ENCODE measurements at places on chromosomes 5 and 9. TPM values are rescaled to one million over a fixed set of nuclear protein-coding genes. Genes with fewer than 3 reads are reported as not detected.
A peak's percentile ranks its signal among the peaks of the same experiment; 100 is the strongest.

GRCh38 chr5:74457876-74458275, 182.7 kb downstream of the ENC1 start:
- DNase-seq = no peak

GRCh38 chr9:128457207-128457606, 1.4 kb downstream of the ODF2 start:
- no peak for DNase-seq

- no peak for DNase-seq
These were observed 9.6 kb downstream of the LRRC8A start for GRCh38 chr9:128891321-128892220.

GRCh38 chr5:32707418-32707997, 3.6 kb upstream of the NPR3 start:
- DNase-seq = peak; percentile 36

DNA sequence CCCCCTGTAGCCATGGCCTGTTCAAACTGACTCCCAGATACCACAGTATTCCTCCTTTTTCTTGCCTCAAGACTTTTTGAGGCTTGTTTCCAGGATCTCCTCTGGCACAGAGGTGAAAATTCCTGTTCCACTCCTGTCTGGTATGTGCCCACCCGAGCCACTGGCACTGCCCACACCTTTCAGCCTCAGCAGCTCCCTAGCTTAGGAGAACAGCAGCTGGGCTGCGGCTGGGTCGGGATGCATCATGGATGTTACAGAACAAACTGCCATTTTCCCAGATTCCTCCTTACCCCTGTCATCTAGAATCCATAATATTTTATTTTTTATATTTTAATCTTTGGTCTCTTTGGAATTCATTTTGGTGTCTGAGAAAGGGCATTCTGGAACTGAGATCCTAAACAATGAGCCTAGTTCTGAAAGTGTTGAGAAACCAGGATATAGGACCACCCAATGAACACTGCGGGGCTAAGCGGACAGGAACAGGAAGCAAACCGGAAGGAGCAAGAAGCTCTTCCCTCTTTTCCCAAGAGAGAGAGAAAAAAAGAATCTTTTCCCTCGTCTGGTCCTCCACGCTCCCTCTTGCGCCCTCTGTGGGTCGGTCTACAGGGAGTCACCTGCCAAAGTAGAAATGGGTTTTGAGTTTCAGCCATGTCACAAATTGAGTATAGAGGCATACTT, 12.5 kb downstream of the OR2S2 start:
- DNase-seq = peak; percentile 63

- no peak for DNase-seq
These were observed 135.6 kb downstream of the DOCK2 start for GRCh38 chr5:169772688-169773087.

DNA sequence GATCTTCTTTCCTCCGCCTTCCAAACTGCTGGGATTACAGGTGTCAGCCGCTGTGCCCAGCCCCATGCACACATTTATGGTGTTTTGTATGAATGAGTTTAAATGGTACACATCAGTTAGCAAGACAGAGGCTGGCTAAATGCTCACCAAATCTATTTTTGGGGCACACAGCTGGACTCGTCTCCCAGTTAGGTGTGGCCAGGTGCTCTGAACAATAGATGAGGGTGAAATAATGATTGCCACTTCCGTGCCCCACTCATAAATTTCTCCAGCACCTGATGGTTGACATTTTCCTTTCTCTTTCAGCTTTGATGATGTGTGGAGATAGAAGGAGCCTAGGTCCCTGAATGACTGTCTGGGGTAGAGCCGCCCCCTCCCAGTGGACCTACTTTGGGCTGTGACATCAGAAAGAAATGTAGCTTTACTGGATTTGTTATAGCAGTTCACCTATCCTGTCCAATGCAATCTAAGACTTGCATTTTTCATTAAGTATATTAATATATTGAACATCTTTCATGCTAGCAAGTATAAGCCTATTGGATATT, 8.6 kb upstream of the RAPGEF1 start:
- peak; percentile 97 for DNase-seq

- peak; percentile 25 for DNase-seq
These were observed 128.2 kb upstream of the NFIB start for GRCh38 chr9:14441976-14442651.

DNA sequence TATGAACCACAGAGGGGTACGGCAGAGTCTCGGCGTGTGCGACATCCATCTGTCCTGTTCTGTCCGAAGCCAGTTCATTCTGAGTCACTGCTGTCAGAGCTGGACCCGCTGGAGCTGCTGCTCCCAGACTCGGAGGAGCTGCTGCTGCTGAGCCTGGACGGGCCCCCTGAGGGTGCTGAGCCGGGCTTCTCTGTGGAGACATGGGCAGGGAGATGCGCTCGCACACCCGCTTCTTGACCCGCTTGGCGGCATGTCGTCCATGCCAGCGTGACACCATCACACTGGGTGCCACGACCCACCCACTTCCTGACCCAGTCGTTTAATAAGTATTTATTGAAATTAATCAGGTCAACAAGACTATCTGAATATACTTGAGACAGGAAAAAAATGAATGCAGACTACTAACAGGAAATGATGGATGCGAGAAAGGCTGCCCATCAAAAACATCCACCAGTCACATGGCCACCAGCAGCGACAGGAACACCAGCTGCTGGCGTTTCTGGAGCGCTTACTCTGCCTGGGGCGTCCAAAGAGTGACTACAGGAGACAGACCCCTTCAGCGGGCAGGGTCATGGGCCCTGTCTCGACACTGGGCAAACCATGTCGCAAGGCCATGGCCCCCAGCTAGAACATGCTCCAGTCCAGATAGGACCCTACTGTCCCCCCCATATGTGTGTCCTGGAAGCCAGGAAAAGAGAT, 8.4 kb downstream of the BRD3OS start:
- DNase-seq = no peak

DNA sequence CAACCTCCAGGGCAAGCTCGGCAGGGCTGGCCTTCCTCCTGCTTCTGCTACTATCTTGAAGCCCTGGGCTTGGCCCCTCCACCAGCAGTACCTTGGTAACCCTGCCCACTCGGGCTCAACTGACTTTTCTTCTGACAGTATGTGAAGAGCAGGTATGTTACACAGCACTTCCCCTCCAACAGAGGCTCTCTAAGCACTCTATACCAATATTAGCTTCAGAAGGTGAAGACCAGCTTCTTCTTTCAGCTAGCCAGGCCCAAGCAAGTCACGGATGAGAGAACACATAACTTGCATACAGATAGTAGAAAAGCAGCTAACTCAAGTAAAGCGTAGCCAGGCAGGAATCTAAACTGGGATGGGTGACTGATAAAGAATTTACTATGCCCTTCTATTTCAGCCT, 64.3 kb downstream of the FEM1C start:
- no peak for DNase-seq

- DNase-seq = no peak
These were observed 117.8 kb downstream of the PTTG1 start for GRCh38 chr5:160539431-160539830.

DNA sequence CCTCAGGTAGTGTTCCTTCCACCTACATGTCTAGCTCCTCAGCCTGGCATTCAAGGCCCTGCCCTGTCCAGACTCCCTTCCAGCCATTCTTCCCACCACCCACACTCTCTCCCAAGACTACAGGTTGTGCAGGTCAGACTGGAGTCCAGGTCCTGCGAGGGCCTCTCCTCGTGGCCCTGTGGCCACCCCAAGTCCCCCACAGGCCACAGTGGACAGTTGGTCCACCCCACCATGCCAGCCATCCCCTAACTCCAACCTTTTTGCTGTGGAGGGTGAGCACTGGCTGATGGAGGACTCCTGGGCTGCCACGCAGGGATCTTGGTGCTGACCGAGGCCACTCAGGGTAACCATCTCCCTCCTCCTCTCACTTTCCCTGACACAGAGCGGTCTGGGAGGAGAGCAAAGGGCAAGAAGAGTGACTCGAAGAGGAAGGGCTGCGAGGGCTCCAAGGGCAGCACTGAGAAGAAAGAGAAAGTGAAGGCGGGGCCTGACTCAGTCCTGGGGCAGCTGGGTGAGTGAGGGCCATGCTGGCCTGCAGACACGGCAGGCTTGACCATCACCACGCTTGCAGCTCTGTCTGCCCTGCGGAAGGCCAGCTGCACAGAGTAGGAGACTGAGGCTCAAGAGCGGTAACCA, 51.0 kb downstream of the JADE2 start:
- DNase-seq = no peak

- DNase-seq = no peak
These were observed 42.6 kb downstream of the CSF1R start for GRCh38 chr5:150043657-150044328.

- DNase-seq = no peak
These were observed 2.5 kb downstream of the TJP2 start for GRCh38 chr9:69176471-69177171.

DNA sequence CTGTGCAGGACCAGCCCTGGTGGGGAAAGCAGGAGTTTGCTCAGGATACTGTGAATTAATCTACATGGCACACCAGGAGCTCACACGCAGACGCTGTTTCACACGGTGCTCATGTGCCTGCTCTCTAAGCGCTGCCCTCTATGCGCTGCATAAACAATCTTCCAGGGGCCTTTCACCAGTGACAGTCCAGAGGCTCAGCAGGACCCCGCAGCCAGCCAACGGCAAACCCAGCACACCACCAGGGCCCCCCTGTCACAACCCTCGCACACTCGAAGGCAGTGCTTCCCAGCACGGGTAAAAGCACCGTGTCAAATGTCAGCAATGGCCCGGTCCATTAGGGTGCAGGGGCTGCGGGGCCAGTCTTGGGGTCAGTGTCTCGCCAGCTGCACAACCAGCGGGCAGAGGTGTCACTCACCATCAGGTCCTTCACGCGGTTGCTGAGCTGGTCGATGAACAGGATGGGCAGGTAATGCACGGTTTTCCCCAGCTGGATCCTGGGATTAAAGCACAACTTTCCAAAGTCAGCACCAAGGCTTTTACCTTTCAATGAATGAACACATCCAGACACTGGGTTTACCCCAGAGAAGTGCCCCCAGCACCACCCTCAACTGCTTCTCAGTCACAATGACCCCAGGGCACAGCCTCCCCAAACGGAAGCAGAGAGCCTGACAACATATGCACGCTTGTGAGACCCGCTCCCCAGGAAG, 7.3 kb downstream of the CLPTM1L start:
- no peak for DNase-seq

GRCh38 chr5:59187857-59188256, 605.0 kb downstream of the RAB3C start:
- DNase-seq = no peak

DNA sequence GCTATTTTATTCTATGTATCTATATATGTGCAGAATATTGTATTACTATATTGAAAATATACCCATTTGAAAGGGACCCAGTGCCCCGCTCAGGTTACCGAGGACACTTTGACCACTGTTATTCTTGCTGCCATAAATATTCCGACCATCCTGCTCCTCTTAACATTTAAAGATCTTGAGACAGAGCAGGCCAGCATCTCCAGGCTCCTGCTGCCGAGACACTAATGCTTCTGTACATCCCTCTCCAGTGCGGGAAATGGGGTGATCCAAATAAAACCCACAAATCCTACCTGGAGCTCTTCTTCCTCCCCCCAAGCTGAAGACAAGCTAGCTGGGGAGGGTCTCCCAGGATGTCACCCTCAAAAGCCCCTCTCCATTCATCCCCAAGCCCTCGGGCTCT, 3.9 kb downstream of the SH3PXD2B start:
- DNase-seq = no peak

DNA sequence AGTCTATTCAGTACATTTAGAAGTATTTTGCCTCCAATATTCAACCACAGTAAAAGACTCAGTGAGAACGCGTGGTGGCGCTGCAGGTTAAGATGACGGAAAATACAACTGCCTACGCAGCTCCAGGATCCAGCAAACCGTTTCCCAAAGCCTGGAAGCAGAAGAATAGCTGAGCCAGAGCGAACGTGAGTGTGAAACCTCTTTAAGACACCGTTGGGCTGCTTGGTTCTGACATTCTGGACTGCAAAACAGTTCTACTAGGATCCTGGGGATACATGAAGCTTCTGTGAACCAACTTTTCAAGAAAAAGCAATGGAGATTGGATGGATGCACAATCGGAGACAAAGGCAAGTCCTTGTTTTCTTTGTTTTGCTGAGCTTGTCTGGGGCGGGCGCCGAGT, at the start of gene PCDHB16:
Gene PCDHB16, plus strand, starts transcription at position 140 of the 400 bp plus-strand sequence. Its CDS starts 173 bp downstream, at position 313.
- no peak for DNase-seq

DNA sequence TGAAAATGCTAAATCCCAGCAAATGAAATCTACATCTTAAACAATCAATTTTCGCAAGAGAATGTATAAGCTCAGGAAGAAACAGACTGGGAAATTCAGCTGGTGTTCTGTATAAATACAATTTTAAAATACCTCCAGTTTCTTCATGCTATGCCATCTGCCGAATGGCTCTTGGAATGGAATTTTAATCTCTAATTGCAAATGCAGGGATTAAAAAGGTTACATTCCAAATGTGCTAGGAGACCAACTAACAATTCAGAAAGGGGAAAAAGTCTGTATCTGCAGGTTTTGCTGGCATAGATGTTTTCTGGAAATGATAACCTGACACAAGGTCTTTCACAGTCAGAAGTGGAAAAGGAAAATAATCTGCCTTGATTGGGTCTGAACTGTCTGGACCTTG, 379.7 kb downstream of the MAT2B start:
- no peak for DNase-seq

DNA sequence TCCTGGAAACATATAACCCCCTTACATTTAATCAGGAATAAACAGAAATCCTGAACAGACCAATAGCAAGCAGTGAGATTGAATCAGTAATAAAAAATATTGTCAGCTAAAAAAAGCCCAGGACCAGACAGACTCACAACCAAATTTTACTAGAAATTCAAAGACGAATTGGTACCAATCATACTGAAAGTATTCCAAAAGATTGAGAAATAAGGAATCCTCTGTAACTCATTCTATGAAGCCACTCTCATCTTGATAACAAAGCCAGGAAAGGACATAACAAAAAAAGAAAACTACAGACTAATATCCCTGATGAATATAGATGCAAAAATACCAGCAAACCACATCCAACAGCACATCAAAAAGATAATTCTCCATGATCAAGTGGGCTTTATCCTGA, 714.0 kb downstream of the SEMA5A start:
- no peak for DNase-seq

DNA sequence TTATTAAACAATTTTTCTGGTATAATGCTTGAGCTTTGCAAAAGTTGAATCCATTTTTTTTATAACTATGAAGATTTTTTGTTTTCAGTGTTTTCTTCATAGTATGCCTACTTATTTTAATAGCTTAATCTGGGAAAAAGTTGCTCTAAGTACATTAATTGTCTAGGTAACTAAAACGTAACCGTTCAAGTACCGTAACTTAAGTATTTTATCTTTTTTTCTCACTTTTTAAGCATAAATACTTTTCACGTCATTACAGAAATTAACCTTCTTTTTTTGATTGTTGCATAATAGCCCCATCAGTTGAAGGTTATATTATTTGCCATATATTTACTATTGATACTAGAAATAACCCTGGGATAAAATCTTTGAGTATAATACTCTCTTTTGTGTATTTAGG, 15.2 kb downstream of the TNPO1 start:
- DNase-seq = no peak

GRCh38 chr9:134658378-134658955, 16.9 kb downstream of the COL5A1 start:
- DNase-seq = no peak

- no peak for DNase-seq
These were observed 46.5 kb downstream of the AUH start for GRCh38 chr9:91315191-91315590.

- no peak for DNase-seq
These were observed 82.4 kb downstream of the ZNF354C start for GRCh38 chr5:179142434-179143198.

The OR1Q1 gene
- total RNA-seq = not detected

The CDH9 gene
- total RNA-seq = not detected

The SLC45A2 gene
- not detected for total RNA-seq

The CCNJL gene
- not detected for total RNA-seq

The ADAMTSL2 gene
- not detected for total RNA-seq

The ALDH1B1 gene
- total RNA-seq = 5.8 TPM

The GFI1B gene
- 3.3 TPM for total RNA-seq

The LRRC19 gene
- total RNA-seq = not detected

The RFESD gene
- 10.9 TPM for total RNA-seq

The C9orf50 gene
- total RNA-seq = not detected

All from OCI-LY7 (cell line).